ENCODE measurements at places on chromosomes 2 and 18. TPM values are rescaled to one million over a fixed set of nuclear protein-coding genes. Genes with fewer than 3 reads are reported as not detected.

DNA sequence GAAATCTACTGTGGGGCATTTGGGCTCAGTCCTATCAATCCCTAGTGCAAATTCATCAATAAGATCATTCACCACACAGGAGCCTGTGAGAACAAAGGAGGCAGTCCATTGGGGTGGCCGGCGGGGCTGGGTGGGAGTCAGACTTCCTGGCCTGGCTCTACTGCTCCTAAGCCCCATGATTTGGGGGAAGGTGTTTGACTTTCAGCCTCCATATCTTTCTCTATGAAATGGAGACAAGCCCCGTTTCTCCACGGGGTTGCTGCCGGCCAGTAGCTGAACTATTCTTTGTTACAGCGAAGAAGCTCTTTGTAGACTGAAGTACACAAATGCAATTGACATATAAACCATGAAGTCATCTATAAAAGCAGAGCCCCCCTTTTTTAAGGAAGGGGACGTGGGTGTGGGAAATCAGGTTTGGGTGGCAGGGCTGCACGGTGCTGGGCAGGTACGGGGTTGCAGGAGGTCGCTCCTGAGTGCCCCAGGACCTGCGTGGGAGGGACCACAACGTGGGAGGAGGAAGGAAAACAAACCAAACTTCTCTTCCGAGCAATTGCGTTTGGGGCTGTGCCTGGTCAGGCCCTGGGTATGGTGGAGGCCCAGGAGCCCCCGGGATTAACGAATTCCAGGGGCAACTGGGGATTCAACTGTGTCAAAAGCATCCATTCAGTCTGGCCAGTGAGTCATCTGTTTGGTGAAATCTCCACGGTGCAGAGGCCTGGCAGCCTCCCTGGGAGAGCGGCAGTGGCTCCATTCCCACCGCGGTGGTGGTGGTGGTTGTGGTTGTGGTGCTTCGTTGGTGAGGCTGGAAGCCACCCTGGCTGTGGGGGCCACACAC lies 18.2 kb downstream of the FBLN7 start:
- ATAC-seq: peak; percentile 65

Gene SLC9A2
- not detected for total RNA-seq

DNA sequence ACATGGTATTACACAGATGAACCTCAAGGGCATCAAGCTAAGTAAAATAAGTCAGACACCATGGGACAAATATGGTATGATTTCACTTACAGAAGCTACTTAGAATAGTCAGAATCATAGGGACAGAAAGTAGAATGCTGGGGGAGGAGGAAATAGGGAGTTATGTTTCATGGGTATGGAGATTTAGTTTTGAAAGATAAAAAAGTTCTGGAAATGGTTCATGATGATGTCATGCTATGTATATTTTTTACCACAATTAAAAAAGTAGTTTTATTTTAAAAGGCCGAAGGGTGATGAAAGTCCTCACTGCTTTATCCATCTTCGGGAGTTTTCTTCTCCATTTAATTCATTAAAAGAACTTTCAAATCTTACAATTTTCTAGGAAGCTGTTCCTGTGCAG lies 181.9 kb downstream of the CALCRL start:
- no peak for ATAC-seq

- no peak for ATAC-seq
These were observed 221.7 kb downstream of the PHLPP1 start for GRCh38 chr18:62937065-62937464.

Gene EXOC6B
- 12.1 TPM for total RNA-seq

Gene PLGLB1
- 1.8 TPM for total RNA-seq

DNA sequence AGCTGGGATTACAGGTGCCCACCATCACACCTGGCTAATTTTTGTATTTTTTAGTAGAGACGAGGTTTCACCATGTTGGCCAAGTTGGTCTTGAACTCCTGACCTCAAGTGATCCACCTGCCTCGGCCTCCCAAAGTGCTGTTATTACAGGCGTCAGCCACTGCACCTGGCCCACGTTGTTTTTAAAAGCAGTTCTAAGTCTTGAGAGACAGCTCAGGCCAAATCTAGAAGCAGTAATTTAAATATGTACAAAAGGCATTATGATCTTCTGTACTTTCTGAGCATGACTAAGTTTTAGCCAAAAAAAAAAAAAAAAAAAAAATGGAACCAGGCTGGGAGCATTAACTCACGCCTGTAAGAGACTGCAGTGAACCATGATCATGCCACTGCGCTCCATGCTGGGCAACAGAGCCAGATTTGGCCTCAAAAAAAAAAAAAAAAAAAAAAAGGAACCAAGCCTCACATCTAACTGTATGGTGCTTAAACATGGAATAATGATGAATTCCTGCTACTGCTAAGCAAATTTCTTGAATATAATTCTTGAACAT lies 4.0 kb downstream of the ABHD3 start:
- ATAC-seq: no peak

Gene GATA6
- not detected for total RNA-seq

DNA sequence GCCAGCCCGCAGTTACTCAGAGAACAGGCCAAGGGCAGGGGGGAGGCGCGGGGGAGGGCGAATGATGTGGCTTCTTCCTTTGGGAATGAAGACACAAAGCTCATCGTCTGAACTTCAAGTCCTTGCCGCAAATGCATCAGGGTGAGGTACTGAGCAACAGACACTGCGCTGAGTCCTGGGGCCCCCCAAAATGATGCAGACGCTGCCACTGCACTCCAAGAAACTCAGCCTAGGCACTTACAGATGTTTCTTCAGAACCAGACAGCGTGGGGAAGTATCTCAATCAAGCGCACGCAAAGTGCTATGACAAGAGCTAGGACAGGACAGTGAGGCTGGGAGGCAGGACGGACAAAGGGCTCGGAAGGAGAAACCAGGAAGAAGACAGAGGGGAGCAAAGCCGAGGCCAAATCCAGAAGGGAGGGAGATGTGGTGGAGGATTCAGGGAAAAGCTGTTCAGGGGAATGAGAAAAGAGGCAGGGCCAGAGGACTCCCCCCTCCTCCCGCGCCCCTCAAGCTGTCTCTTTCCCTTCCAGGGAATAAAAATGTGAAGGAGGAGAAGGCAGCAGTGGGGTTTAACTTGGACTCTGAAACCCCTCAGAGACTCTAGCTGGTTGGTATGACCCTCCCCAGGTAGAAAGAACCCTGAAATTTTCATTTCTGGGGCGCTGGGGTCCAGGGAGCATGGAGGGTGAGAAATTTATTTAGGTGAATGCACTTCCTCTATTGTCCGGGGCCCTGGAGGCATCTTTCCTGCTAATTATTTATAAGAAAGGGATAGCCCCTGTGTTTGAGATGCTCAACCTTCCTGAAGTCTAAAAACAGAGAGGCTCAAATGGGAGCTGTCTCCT lies 34.9 kb downstream of the CIB4 start:
- ATAC-seq: no peak

GRCh38 chr2:620471-621302 lies 56.5 kb downstream of the TMEM18 start:
- no peak for ATAC-seq

- ATAC-seq: no peak
These were observed 413.7 kb upstream of the FAM98A start for GRCh38 chr2:34012715-34013302.

GRCh38 chr2:15195813-15196212 lies 365.3 kb downstream of the NBAS start:
- ATAC-seq: no peak

- ATAC-seq: no peak
These were observed 250.5 kb upstream of the MYT1L start for GRCh38 chr2:2581331-2582159.

Gene EMX1
- not detected for total RNA-seq

DNA sequence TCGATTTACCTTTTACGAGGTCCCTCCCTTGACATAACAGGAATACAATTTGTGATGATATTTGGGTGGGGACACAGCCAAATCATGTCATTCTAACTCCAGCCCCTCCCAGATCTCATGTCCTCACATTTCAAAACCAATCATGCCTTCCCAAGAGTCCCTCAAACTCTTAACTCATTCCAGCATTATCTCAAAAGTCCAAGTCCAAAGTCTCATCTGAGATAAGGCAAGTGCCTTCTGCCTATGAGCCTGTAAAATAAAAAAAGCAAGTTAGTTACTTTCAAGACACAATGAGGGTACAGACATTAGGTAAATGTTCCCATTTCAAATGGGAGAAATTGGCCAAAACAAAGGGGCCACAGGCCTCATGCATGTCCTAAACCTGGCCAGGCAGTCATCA lies 381.1 kb downstream of the PIK3C3 start:
- no peak for ATAC-seq

GRCh38 chr2:97932975-97933662 lies 62.6 kb downstream of the TMEM131 start:
- ATAC-seq: no peak

GRCh38 chr2:121080013-121080772 lies 204.8 kb downstream of the TFCP2L1 start:
- ATAC-seq: peak; percentile 21

DNA sequence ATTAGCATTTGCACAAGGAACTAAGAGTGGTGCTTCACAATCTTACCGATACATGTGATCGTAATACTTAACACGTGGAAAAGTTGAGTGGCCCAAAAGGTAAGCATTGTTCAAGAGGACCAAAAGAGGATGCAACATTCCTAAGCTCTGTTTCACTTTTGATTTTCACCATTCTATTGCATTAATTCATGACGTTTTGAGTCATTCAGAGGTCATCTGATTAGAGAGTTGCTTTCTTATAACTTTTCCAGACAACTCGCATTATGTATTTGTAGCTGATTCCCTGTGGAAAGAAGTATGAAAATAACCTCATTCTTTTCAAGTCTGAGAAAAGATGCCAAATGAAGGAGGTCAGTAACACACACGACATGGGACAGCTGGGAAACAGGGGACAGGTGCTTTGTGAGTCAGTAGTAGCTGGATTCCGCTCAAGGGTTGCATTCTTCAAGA lies 344.4 kb downstream of the RND3 start:
- ATAC-seq: no peak

Gene NDUFV2
- total RNA-seq: 520 TPM

- no peak for ATAC-seq
These were observed 105.3 kb upstream of the FAM98A start for GRCh38 chr2:33704406-33704855.

DNA sequence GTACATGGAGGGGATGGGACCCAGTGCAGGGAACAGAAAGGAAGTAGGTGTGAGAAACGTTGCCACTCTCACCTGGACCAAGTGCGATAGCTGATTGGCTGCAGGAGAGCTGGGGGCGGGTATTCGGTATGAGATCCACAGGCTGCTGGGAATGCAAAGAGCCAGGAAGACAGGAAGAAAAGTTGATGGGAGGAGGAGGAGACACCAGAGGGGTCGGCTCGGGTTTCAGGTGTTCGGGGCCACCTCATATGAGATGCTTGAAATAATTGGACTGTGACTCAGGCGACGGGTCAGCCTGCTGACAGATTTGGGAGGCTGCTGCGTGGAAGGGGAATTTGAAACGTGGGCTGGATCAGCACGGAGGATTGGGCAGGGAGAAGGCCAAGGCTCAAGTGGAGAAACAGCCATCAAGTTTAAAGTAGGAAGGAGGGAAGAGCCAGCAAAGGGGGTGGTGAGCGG lies 65.1 kb downstream of the MRPS9 start:
- ATAC-seq: no peak

GRCh38 chr2:25664183-25664964 lies 9.0 kb downstream of the DTNB start:
- ATAC-seq: peak; percentile 40

Gene EN1
- not detected for total RNA-seq

GRCh38 chr2:220512419-220512818 lies 885.0 kb downstream of the SLC4A3 start:
- no peak for ATAC-seq

DNA sequence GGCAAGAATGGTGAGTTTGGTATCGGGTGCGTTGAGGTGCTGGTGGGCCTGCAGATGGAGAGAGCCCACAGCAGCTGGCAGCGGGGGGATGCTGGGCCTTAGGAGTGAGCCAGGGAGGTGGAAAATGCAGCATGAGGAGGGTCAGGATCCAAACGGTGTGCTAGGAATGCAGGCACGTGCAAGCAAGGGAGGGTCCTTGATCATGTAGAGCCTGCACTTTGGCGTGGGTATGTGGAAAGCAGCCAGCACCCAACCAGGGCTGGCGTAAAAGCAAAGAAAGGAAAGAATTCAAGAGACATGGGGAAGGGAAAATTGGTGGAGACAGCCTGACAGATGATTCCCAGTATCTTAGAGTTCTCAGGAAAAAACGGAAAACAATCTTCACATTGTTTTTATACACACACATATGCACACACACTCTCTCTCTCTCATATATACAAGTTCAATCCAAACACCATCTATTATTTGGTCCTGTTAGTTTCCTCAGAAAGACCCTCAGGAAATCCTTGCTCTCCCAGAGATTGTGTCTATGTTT lies 46.3 kb downstream of the LTBP1 start:
- ATAC-seq: no peak

Gene SMARCAL1
- total RNA-seq: 27.3 TPM

Gene OSR1
- not detected for total RNA-seq

DNA sequence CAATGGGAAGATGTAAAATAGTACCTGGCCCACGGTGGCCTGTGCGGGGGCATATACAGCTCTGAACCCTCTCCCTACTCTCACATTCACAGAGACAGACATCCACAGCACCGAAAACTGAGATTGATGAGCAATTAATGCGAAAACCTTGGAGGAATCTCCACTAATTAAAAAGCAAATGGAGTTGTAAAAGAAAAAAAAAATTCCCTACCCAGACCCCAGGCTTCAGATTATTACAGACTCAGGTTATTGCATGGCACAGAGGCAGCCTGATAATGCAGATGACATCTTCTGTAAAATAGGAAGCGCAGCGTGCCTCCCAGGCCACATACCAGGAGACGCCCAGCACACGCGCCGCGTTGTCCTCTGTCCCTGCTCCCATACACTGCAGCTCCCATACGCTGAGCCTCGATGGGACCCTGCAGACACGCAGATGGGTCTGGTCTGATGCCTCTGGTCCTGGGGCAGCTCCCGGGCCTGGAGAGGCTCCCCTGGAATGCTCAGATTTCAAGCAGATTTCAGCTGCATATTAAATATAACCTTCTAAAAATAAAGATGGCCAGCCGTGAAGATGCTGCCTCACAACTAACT lies 496.1 kb upstream of the MYT1L start:
- ATAC-seq: no peak

DNA sequence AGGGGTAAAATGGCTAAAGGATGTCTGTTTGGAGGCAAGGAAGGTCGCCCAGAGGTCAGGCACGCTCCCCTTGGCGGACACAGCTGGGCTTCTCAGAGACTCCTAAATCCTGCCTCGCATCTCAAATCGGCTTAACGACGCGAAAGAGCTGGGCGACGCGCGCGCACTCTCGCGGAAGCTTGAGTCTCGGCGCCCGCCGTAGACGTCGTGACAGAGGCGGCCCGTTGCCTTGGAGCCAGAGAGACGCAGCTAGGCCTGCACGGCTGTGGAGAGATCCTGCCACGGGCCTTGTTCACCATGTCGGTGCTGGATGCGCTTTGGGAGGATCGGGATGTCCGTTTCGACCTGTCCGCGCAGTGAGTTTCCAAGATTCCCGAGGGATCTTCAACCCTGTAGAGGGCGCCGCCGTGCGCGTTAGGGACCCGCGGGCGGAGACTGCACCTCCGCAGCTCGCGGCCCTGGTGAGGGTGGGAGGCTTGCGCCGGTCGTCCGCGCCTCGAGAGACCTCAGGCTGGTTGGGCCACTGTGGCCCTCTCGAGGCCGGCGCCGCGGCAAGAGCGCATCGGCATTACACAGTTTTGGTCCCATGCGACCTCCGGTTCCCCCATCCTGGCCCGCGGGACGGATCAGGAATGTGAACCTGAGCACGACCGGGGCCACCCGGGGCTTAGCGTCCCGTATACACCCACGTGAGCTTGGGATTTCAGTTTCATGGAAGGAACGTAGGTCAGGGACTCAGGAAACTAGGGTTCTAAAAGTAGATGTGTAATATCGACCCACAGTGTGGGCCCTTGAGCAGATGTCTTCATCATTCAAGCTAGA lies at the start of gene BBS5:
BBS5 (plus strand) TSS at position 238 of the 822 bp plus-strand sequence; CDS start at position 298, 60 bp downstream.
- peak; percentile 96 for ATAC-seq

- no peak for ATAC-seq
These were observed 21.0 kb upstream of the SLC38A11 start for GRCh38 chr2:164976301-164976700.

Data from activated T-helper 17 cell treated with anti-CD3 and anti-CD28 coated beads, Interleukin-2, amount 50 U/mL, for 72 hours (primary cell).